Esophagus muscularis mucosa (tissue), 4 donors: ENCODE measurements at places on chromosomes 6 and 20. TPM values are rescaled to one million over a fixed set of nuclear protein-coding genes. Genes with fewer than 3 reads are reported as not detected.

GRCh38 chr20:57865266-57865665 lies 155.5 kb upstream of the PMEPA1 start:
- H3K36me3 ChIP-seq: no peaks in the 10 kb centered on the region
- DNase-seq: no peak
- H3K27me3 ChIP-seq: no peaks in the 10 kb centered on the region
- H3K4me1 ChIP-seq: no peaks in the 10 kb centered on the region

GRCh38 chr20:39968495-39968894 lies 720.5 kb downstream of the MAFB start:
- DNase-seq: no peak
- H3K27ac ChIP-seq: no peak overlapping the region
- no peaks in the 10 kb centered on the region for H3K4me1 ChIP-seq
- no peaks in the 10 kb centered on the region for H3K27me3 ChIP-seq
- H3K36me3 ChIP-seq: no peaks in the 10 kb centered on the region
- no peak overlapping the region for H3K4me3 ChIP-seq

GRCh38 chr20:35954907-35955251 lies 577 bp upstream of the SCAND1 start:
- no peaks in the 10 kb centered on the region for H3K36me3 ChIP-seq
- no peaks in the 10 kb centered on the region for H3K27me3 ChIP-seq
- peaks cover 28% of the 10 kb centered on the region for H3K4me1 ChIP-seq

DNA sequence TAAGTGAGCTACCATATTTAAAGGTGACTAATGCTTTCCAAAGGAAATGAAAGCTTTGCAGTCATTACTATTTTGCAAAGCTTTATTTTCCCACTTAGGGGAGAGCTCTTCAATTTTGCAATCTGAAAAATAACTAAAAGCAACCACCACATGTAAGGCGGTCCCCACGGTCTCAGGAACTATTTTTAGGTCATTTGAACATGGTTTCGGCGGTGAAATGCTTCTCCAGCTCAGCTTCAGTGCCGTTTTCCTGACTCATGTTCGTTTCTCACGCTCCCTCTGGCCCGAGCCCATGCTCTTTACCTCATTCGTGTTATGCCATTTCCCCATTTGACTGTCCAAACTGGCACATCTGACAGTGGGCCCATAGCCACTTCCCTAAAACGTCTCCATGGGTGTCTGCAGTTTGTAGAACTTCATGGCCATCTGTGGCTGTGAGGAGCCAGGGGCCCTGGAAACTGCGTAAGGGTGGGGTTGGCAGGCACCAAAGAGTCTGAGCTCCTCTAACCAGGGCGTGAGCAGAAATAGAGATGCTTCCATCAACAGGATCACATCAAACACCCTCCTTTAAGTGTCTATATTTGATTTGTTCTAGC lies 46.5 kb downstream of the ADTRP start:
- no peaks in the 10 kb centered on the region for H3K36me3 ChIP-seq
- no peak for DNase-seq
- H3K4me3 ChIP-seq: no peak overlapping the region
- peak overlapping the region; percentile 20 for H3K27ac ChIP-seq
- peaks cover 5% of the 10 kb centered on the region for H3K4me1 ChIP-seq

PHACTR1 gene
- 2.5 TPM for total RNA-seq
